B cell (primary cell): ENCODE measurements at places on chromosomes 5 and 9. TPM values are rescaled to one million over a fixed set of nuclear protein-coding genes. Genes with fewer than 3 reads are reported as not detected.
A peak's percentile ranks its signal among the peaks of the same experiment; 100 is the strongest.

- H3K27ac ChIP-seq: no peak overlapping the region
- no peaks in the 10 kb centered on the region for H3K4me1 ChIP-seq
- no peak overlapping the region for H3K4me3 ChIP-seq
- H3K36me3 ChIP-seq: no peaks in the 10 kb centered on the region
These were observed 59.8 kb downstream of the ARHGEF37 start for GRCh38 chr5:149641000-149641576.

DNA sequence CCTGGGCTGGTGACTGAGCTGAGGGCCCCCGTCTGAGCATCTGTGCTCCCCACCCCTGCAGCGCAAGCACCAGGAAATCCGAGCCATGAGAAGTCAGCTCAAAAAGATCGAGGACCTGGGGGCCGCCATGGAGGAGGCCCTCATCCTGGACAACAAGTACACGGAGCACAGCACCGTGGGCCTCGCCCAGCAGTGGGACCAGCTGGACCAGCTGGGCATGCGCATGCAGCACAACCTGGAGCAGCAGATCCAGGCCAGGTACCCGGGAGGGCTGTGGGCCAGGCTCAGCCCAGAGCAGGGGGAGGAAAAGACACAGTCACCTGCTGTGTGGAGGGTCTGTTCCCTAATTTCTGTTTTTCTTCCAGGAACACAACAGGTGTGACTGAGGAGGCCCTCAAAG, 24.6 kb downstream of the DYNC2I2 start:
- H3K36me3 ChIP-seq: no peaks in the 10 kb centered on the region
- H3K27me3 ChIP-seq: no peaks in the 10 kb centered on the region
- H3K27ac ChIP-seq: no peak overlapping the region
- H3K4me1 ChIP-seq: no peaks in the 10 kb centered on the region
- no peak overlapping the region for H3K4me3 ChIP-seq

DNA sequence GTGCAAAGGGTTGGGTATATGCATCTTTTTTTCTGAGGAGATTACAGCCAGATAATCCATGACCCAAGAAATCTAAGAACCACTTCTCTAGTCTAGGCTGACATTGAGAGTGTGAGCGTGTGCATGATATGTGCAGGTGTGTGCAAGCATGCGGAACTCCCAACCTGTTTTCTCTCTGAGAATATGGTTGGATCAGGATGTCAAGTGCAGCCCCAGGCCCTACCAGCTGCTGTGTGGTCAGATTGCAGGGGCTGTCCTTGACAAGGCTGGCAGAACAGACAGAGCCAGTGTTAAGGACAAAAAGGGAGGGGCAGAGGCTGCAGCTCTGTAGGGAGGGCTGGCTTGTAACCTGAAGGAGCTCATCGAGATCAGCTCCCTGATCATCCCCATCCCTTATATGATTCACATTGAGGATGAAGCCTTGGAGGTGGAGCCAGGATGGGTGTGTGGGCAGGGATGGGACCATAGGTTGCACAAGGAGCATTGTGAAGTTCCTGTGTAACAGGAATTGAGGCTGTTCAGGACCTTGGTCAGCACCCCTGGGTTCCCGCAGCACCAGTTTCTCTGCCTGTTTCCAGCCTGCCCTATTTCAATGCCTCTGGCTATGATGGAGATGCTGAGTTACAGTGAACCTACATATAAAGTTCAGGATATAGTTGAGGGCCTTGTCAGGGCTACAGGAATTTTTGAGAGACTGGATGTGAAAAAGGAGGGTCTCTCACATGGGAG, 52.6 kb upstream of the ARAP3 start:
- H3K4me1 ChIP-seq: no peaks in the 10 kb centered on the region
- H3K27ac ChIP-seq: no peak overlapping the region
- H3K36me3 ChIP-seq: no peaks in the 10 kb centered on the region

GRCh38 chr9:31253800-31254762, 1130.4 kb upstream of the ACO1 start:
- no peaks in the 10 kb centered on the region for H3K36me3 ChIP-seq
- no peak overlapping the region for H3K27ac ChIP-seq
- H3K4me3 ChIP-seq: no peak overlapping the region
- DNase-seq: no peak
- no peaks in the 10 kb centered on the region for H3K27me3 ChIP-seq

- no peak for DNase-seq
- H3K4me1 ChIP-seq: no peaks in the 10 kb centered on the region
- H3K27ac ChIP-seq: no peak overlapping the region
These were observed 513.7 kb upstream of the WWC1 start for GRCh38 chr5:167777746-167778145.

DNA sequence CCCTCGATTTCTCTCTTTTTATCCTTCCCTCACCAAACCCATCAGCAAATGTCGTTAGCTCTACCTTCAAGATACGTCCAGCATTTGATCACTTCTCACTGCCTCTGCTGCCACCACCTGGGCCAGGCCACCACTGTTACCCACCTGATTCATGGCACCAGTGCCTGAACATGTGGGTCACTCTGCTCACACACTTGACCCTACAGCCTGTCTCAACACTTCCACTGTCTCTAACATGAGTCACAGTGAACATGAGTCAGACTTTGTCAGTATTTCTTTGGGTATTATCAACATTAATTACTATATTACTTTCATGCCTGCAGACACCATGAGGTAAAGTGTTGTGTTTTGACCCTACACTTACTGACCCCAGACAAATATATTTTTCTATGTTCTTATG, 19.6 kb downstream of the SLC24A2 start:
- no peaks in the 10 kb centered on the region for H3K4me1 ChIP-seq
- H3K36me3 ChIP-seq: no peaks in the 10 kb centered on the region
- no peak overlapping the region for H3K27ac ChIP-seq
- H3K4me3 ChIP-seq: no peak overlapping the region
- DNase-seq: no peak
- H3K27me3 ChIP-seq: no peaks in the 10 kb centered on the region

ALDH1B1 gene
- 4.8 and 5.6 TPM in 2 replicates for total RNA-seq

- H3K4me3 ChIP-seq: no peak overlapping the region
- no peak overlapping the region for H3K27ac ChIP-seq
- peaks cover 33% of the 10 kb centered on the region for H3K4me1 ChIP-seq
- no peak for DNase-seq
- no peaks in the 10 kb centered on the region for H3K27me3 ChIP-seq
- no peaks in the 10 kb centered on the region for H3K36me3 ChIP-seq
These were observed 34.0 kb downstream of the TNFSF15 start for GRCh38 chr9:114771889-114772288.

SLC6A18 gene
- total RNA-seq: not detected in 2 replicates

DNA sequence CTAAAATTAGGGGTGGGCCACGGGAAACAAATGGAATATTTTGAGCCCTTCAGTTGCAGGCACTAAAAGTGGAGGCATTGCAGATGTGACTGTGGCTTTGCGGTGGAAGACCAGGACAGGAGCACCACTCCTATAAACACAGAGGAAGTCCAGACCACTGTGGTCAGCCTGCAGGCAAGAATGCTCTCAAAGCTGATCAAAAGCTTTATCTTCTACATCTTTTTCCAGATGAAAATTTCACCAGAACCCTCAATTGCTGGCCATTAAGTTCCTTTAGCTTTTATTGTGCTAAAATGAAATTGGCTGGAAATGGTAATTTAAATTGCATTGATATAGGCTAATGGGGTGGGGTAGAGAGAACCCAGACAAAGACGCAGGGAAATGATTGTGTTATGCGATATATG, 208.8 kb downstream of the ERCC6L2 start:
- no peak for DNase-seq
- H3K27ac ChIP-seq: no peak overlapping the region
- H3K4me1 ChIP-seq: no peaks in the 10 kb centered on the region
- no peak overlapping the region for H3K4me3 ChIP-seq
- H3K36me3 ChIP-seq: no peaks in the 10 kb centered on the region
- H3K27me3 ChIP-seq: no peaks in the 10 kb centered on the region

PCYOX1L gene
- total RNA-seq: 11.7 and 13.5 TPM in 2 replicates

DNA sequence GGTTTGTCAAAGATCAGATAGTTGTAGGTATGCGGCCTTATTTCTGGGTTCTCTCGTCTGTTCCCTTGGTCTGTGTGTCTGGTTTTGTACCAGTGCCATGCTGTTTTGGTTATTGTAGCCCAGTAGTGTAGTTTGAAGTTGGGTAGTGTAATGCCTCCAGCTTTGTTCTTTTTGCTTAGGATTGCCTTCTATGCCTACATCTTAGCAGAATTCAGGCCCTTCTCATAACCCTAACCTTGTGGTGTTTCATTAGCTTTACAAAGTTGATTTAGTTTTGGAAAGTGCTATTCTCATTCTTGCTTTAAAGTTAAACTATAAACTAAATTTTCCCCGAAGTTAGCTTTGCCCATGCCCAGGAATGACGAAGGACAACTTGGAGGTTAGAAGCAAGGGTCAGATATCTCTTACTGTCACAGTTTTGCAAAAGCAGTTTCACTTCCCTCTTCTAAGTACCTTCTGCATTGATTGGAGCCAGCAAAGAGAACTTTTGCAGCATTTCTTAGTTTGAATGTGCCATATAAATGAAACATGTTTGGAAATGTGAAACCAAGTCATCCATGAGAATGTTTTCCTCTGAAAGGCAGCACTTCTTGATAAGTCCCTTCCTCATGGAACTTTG, 274.3 kb upstream of the DMRT1 start:
- DNase-seq: peak; percentile 66
- H3K36me3 ChIP-seq: no peaks in the 10 kb centered on the region
- H3K27ac ChIP-seq: no peak overlapping the region
- H3K4me3 ChIP-seq: no peak overlapping the region
- peaks cover 23% of the 10 kb centered on the region for H3K4me1 ChIP-seq

DNA sequence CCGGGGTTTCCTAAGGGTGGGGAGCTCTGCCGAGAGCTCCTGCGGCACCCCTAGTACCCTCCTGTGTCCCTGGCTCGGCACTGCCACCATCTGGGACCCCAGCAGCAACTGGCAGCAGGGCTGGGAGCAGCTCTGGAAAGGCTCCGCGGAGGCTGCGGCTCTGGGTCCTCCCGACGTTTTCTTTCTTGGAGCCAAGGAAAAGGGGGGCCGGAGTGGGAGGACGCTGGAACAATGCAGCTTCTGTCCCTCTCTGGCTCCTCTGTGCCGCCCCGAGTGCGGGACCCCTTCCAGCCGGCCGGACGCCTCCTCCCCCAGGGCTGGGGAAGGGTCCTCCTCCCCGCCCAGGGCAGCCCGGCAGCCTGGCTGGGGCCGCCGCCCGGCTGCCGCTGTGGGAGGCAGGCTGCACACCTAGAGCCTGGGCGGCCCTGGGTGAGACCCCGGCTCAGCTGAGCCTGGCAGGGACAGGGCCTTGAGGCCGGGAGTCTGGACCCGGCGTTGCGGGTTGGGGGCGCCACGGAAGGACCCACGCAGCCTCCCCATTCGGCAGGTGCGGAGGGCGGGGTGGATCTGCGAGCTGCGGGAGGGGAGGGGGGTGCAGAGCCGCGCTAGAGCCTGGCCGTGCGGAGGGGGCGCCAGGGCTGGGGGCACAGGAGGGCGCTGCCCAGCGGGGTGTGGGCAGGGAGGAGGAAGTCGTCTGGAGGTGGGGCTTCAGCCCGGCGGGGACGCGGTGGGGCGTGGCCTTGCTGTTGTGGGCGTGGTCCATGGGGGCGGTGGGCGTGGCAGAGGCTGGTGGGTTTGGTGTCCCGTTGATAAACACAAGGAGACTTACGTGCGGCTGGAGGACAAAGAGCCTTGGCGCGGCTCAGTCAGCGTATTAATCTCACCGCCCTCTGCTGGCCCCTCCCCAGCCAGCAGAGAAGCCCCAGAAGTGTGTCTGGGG, 15.1 kb downstream of the GPSM1 start:
- DNase-seq: peak; percentile 72
- peaks cover 6% of the 10 kb centered on the region for H3K4me1 ChIP-seq
- no peaks in the 10 kb centered on the region for H3K36me3 ChIP-seq
- no peak overlapping the region for H3K4me3 ChIP-seq
- no peaks in the 10 kb centered on the region for H3K27me3 ChIP-seq
- H3K27ac ChIP-seq: no peak overlapping the region

- no peak overlapping the region for H3K4me3 ChIP-seq
- no peaks in the 10 kb centered on the region for H3K4me1 ChIP-seq
- DNase-seq: no peak
- H3K27ac ChIP-seq: no peak overlapping the region
- H3K36me3 ChIP-seq: no peaks in the 10 kb centered on the region
These were observed 8.7 kb downstream of the NREP start for GRCh38 chr5:111748304-111748763.

GRCh38 chr5:97182571-97183099, 412 bp downstream of the RIOK2 start:
- no peaks in the 10 kb centered on the region for H3K27me3 ChIP-seq
- peak overlapping the region; percentile 99 for H3K27ac ChIP-seq
- H3K36me3 ChIP-seq: peaks cover 13% of the 10 kb centered on the region
- no peak for DNase-seq
- peaks cover 12% of the 10 kb centered on the region for H3K4me1 ChIP-seq

- no peak overlapping the region for H3K27ac ChIP-seq
- H3K36me3 ChIP-seq: no peaks in the 10 kb centered on the region
- H3K4me1 ChIP-seq: peaks cover 14% of the 10 kb centered on the region
- H3K27me3 ChIP-seq: no peaks in the 10 kb centered on the region
- peak overlapping the region; percentile 43 for H3K4me3 ChIP-seq
- DNase-seq: peak; percentile 50
These were observed 32.6 kb upstream of the RXRA start for GRCh38 chr9:134293611-134294152.

DNA sequence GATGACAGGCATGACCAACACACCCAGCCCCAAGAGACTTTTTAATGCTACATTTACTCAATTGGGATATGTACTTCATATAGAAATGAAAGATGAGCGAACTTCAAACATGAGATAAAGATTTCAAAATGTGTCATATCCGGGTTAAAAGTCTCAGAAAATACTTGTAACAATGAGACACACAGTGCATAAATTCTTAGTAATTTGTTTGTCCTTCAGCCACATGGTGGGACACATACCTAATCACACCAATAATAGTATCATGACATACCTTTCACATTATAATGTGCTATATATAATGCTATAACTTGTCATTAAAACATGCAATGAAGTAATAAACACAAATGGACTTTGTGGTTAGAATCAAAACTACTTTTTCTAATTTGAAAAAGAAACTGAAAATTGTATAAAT, 204.7 kb upstream of the RFX3 start:
- H3K27me3 ChIP-seq: no peaks in the 10 kb centered on the region
- no peak overlapping the region for H3K4me3 ChIP-seq
- no peak for DNase-seq
- no peak overlapping the region for H3K27ac ChIP-seq
- H3K4me1 ChIP-seq: no peaks in the 10 kb centered on the region

NR5A1 gene
- total RNA-seq: not detected in 2 replicates

- H3K4me3 ChIP-seq: no peak overlapping the region
- no peaks in the 10 kb centered on the region for H3K36me3 ChIP-seq
- peaks cover 11% of the 10 kb centered on the region for H3K27me3 ChIP-seq
- H3K27ac ChIP-seq: no peak overlapping the region
- no peak for DNase-seq
These were observed 21.7 kb downstream of the LHX6 start for GRCh38 chr9:122207096-122207495.

DNA sequence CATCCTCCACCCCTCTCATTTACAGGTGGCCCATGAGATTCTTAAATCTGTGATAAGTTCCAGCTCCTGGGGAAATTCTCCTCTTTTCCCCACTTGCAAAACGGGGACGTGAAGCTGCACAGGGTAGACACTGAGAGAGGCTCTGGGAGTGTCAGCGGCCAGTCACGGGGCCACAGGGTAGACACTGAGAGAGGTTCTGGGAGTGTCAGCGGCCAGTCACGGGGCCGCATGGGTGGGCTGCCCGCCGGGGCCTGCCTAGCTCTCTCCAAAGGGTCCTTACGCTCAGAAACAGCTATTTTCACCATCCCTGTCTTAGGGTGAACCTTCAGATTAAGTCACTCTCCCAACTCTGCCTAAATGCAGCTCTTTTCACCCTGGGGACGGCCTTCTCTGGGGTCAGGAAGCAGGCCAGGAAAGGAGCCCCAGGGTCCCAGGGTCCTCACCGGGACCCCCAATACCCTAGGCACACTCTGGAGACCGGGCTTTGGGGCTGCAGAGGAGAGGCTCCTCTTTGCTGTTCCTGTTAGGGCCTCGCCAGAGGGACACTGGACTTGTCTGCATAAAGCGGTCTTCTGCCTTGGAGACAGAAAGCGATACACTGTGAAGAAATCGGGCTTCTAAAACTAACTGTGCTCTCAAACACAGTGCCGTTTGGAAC, 1.5 kb downstream of the FAM78A start:
- H3K27me3 ChIP-seq: no peaks in the 10 kb centered on the region
- peak overlapping the region; percentile 91 for H3K27ac ChIP-seq
- H3K4me3 ChIP-seq: peak overlapping the region; percentile 95
